GM12891 (cell line): ENCODE measurements at places on chromosomes 3 and 15.

DNA sequence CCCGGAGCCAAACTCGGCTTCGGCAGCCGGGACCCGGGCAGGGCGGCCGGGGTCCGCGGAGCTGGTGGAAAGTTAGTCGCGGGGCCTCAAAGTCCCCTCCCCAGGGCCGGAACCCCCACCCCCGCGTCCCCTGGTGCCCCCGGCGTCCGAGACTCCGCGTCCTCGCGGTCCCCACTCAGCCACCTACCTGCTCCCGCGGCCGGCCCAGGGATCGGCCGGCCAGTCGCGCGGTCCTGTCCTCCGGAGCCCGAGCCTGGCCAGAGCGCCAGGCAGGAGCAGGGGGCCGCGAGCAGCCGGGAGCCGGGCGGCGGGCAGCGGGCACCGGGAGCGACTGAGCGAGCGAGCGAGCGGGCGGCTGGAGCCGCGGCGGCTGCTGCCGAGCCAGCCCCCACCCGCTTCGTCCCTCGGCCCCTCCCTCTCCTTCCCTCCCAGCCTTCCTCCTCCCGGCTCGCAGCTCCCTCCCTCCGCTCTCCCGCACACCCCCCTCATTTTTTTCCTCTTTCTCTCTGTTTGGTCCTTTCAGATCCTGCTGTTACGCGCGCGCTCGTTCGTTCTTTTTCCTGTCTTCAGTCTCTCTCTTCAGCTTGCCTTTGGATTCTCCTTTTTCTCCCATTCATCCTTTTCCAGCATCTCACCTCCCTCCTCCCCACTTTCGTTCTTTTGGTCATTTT lies at the start of gene MEGF11:
TSS of gene MEGF11 (minus strand) at position 333 of the 671 bp plus-strand sequence. CDS start 125,347 bp downstream, outside the sequence.
- DNase-seq, result no peak

- DNase-seq, result no peak
Measured at GRCh38 chr3:8460815-8461456, 40.7 kb upstream of the LMCD1 start.

DNA sequence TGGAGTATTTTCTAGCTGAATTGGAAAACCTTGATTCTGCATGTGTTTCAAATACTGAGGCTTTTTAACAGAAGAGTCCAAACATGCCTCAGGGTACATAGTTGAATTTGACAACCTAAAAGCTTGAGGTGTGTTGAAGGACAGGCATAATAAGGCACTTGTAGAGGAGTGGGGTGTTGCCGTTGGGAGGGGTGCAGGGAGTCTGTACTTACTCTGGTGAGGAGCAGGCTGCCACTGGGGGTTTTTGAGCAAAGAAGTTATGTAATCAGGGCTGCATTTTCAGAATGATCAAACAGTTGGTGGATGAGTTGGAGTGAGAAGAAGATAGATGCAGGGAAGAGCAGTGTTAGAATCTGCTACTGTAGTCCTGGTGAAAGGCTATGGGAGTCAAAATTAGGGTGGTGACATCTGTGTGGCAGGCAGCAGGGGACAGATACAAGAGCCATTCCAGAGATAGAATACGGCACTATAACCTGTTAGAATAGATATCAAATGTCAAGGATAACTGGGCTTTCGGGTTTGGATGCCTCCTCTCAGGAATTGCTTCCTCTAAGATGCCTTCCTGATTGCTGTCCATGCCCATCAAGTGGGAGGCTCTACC lies 161.6 kb downstream of the GHSR start:
- DNase-seq, result no peak

DNA sequence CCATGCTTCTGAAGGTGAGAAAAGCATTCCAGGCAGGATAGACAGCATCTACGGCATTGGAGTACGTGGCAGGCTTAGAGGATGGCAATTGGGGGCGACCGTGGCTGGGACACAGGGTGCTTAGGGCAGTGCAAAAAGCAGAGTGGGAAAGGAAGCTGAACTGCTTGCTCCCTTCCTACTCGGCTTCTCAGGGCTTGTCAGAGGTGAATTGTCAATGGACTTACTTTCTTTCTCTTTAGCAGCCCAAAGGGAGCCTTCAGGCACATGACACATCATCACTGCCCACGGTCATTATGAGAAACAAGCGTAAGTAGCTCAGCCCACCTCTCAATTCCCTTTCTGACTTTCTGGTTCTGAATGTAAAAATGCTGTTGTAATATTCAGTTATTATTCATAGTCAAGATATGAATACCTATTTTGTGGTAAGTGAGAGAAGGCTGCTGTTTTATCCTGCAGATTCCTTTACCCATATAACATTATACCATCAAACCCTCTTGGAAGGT lies 84.3 kb downstream of the KLHL25 start:
- no peak for DNase-seq

DNA sequence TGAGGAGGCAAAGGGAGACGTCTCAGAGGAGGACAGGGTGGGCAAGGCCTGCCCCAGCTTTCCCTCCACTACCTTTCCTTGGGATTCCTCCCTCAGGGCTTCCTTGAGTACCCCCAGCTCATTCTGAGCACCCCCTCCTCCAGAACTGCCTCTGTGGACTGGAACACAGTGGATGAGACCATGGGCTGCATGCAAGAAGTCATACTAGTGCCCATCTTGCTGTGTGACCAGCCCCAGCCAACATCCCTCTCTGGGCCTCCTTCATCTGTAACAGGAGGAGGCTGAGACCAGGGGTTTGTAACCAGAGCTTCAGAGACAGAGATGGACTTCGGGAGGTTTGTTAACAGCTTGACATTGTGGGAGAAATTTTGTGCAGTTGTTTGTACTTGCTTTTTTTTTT lies 25.6 kb downstream of the FEM1B start:
- no peak for DNase-seq

GRCh38 chr3:72789786-72790185 lies 58.5 kb downstream of the SHQ1 start:
- no peak for DNase-seq

GRCh38 chr15:100722551-100723314 lies 120.3 kb downstream of the ASB7 start:
- DNase-seq, result no peak

DNA sequence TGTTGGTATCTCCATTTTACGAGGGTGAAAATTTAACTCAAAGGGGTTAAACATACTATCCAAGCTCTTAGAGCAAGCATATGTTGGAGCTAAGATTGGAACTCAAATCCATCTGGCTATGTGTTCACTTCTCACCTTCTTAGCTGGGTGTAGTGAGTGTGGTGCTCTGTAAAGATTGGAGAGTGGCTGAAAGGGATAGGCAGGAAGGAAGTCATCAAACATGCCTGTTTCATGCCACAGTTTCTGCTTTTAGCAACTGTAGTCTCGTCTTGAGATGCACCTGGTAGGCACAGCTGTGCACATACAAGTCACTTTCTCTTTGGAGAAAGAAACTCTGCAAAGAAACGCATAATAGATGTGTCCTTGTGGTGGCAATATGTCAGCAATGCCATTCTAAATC lies 189.1 kb upstream of the MDFIC2 start:
- DNase-seq, result no peak

DNA sequence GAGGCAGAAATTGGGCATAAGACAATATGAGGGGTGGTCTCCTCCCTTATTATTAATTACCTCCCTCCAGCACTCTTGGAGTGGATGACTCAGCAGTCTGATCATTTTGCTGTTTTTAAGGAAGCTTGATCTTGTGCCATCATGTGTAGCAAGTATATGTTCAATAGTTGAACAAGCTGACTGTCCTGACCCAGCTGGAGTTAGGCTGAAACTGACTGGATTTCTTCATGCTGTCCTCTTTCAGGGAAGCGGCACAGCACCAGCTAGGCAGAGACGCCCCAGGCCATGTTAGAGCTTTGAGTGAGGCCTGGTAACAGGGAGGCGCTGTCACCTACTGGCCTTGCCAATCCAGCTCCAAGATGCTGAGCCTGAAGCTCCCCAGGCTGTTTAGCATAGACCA lies 54.4 kb upstream of the KIF23 start:
- no peak for DNase-seq

DNA sequence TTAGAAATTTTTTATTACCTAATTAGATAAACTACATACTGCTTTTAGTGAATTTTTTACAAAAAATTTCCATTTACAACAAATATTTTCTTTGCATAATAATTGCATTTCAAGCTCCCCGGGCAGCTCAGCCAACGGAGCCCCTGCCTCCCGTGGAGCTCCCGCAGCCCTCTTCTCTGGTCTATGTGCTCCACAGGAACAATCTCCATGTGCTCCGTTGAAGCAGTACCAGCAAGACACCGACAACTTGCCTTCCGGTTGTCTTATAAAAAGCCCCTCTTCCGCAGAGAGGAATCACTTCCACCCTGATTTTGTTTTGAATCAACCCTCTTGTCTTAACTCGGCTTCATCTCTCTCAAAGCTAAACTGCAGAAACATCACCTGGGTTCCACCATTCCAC lies 46.9 kb upstream of the CHD2 start:
- no peak for DNase-seq

GRCh38 chr15:70319466-70319865 lies 221.7 kb upstream of the TLE3 start:
- no peak for DNase-seq
